ENCODE measurements at places on chromosomes 6 and 20. TPM values are rescaled to one million over a fixed set of nuclear protein-coding genes. Genes with fewer than 3 reads are reported as not detected.

Gene PARD6B
- 11.7 TPM for total RNA-seq

Gene CST5
- total RNA-seq = not detected

Gene MAK
- total RNA-seq = 0.05 TPM

Gene OR2B6
- not detected for total RNA-seq

Gene HLA-F
- 12.5 TPM for total RNA-seq

Gene NT5E
- total RNA-seq = 36.9 TPM

Gene NKX2-4
- not detected for total RNA-seq

Gene HEY2
- 5.6 TPM for total RNA-seq

Gene LGSN
- not detected for total RNA-seq

Gene ZBTB46
- 10.6 TPM for total RNA-seq

GRCh38 chr6:44377971-44378370 is 9.5 kb upstream of the CDC5L start:
- no peak for DNase-seq

- no peak for DNase-seq
These were observed 8.2 kb upstream of the NCR2 start for GRCh38 chr6:41327177-41327576.

DNA sequence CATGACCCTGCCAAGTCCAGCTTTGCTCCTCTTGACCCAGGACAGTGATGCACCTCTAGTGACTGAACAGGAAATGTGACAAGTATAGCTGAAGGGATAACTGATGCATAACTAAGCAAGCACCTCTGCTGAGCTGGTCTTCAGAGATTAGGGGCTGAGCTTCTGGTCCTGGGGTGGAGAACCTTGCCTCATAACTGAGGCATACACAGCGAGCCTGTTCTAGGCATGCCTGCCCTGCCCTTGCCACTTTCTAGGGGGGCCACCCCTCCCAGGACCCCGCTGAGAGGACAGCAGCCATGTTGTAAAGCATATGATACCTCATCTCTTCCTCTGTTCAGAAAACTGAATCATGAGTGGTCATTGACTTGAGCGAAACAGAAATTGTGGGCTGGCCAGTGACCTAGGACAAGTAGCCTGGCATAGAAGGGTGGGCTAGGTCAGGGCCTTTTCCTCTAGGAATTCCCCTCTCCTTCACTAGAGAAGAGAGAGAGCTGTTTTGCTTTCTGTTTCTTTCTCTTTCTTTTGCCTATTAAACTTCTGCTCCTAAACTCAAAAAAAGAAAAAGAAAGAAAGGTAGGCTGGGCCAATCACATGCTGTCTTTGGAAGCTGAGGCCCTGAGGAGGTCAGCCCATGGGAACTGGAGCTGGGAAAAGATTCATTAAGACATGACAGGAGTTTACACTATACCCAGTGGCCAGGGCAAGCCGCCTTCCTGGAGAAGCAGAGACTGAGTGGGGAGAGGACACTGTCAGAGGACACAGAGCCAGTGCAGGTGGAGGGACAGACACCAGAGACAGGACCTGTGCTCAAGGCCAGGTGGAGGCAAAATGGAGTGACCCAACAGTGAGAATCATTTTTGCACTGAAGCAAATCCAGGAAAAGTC is 23.1 kb downstream of the ALDH5A1 start:
- no peak for DNase-seq

DNA sequence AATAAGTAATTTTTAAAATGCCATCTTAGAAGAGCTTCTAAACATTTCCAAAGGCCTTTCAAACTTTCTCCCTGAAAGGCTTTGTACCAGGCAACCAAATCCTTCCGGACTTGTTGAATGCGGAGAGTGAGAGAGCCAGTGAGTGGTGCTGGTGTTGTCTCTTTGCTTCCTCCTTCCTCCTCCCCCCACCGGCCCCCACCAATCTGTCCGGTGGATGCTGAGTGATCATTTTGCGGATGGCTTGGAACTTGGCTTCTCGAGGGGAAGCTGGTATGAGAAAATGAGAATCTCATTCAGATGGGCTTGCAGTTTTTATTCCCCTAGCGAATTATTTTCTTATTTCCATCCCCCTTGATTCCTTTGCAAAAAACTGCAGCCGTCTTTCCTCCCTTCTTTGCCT is 97.3 kb downstream of the ANKRD60 start:
- no peak for DNase-seq

DNA sequence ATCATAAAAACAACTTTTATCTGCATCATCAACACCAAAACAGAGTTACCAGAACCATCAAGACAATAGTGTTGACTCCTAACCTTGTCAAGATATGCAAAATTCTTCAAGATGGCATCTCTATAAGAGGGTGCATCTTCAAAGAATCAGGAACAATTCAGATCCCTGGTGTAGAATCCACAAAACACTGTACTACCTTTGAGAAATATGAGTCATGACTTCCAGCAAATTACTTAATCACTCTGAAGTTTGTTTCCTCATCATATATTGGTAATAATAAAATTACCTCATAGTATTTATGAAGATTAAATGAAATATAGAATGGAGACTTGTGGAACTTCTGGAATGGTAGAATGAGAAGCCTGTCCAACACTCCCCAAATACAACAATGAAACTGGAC is 221.3 kb upstream of the SUPT3H start:
- no peak for DNase-seq

DNA sequence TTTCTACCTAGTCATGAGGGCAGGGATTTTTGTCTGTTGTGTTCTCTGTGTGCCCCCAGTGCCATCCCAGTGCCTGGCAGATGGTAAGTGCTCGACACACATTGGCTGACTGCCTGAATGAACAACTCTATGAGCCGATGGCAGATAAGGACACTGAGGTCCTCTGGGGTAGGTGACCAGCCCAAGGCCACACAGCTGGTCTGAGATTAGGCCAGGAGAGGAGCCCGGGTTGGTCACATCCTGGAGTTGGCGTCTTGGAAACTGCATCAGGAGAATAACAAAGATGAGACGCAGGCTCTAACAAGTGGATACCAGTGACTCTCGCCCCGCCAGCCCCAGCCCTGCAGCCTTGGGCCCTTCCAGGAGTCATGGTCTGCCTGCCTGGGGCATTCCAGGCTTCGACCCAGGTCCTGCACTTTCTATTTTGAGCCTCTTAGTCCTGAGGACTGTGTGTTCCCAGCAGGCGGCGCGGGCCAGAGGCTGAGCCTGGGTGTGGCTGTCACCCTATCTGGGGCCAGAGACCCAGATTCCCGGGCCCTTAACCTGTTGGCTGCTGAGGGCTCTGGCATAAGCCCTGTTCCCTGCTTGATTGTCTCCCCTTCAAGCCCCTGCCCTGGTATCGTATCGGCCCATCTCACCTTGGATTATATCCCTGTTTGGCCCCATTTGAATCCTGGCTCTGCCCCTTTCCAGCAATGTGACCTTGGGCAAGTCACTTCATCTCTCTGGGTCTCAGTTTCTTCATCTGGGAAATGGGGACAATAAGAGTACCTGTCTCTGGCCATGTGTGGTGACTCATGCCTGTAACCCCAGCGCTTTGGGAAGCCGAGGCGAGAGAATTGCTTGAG is 88.3 kb downstream of the CEBPB start:
- no peak for DNase-seq

GRCh38 chr6:27806981-27807440 is 105.2 kb downstream of the OR2B2 start:
- no peak for DNase-seq

DNA sequence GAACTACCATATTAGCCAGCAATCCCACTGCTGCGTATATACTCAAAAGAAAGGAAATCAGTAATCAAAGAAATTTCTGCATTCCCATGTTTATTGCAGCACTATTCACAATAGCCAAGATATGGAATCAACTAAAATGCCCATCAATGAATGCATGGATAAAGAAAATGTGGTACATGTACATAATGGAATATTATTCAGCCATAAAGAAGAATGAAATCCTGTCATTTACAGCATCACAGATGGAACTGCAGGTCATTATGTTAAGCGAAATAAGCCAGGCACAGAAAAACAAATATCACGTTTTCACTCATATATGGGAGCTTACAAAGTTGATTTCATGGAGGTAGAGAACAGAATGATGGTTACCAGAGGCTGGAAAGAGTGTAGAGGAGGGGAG is 65.1 kb downstream of the ALDH8A1 start:
- DNase-seq = no peak

GRCh38 chr20:16535277-16535676 is 38.0 kb downstream of the KIF16B start:
- DNase-seq = no peak

DNA sequence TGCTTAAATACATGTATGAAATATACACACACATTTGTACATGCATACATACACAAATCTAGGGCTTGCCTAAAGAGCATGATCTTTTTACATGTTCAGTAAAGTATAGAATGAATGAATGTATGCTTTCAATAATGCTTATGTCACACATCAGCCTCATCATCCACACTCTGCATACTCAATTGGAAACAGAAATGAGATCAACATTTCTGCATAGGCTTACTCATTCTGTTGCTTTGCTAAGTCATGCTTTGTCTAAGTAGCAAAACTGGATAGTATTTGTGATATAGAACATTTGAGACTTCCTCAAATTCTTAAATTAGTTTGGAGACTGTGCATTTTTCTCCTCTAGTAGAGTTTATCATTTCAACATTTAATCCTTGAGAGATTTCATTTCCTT is 343.3 kb downstream of the ADGRB3 start:
- no peak for DNase-seq

DNA sequence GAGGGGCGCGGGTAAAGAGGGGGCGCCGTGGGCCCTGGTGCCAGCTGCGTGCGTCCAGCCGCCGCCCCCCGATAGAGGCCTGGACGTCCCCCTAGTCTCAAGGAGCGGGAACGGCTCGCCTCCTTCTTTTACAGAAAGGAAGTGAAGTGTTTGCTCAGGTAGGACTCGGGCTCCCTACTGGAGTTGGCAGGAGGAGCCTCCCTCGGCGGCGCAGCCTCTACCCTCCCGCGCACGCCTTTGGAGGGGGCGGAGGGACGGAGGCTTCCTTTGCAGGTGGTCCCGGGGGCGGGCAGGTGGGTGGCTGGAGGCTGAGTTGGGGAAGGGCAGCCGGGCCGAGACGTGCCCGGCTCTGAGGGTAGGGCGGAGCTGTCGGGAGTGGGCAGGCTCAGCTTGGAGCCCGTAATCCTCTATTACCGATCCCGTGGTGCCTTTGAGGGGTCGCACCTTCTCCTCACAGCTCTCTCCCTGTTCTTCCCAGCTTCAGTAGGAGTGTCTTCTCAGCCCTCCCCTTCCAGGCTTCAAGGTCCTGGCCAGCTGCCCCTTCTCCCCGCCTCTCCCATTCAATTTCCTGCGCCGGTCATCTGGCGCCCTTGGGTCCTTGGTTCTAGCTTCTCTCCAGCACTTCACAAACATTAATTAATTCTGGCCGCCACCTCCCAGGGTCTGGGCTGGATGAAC is 728 bp downstream of the ITPR3 start:
- DNase-seq = no peak

- no peak for DNase-seq
These were observed 83.9 kb upstream of the GPR6 start for GRCh38 chr6:109894181-109894580.

DNA sequence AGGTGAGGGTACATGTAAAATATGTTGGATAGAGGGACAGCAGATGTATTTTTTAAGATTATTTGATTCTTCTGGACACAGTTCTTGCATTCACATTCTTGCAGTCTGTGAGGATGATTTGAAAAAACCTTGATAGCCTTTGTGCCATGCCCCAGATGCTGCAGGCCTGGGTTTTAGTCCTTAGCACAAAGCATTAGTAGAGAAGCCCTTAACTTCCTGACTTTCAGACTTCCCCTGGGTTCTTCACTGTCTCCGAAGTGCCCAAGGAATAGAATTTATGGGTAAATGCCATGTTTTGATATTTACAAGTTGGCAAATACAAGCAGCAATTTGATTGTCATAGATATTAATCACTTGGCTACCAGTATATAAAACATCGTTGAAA is 67.6 kb upstream of the SUPT3H start:
- no peak for DNase-seq

- DNase-seq = no peak
These were observed 634 bp downstream of the HSF2 start for GRCh38 chr6:122400121-122400450.

DNA sequence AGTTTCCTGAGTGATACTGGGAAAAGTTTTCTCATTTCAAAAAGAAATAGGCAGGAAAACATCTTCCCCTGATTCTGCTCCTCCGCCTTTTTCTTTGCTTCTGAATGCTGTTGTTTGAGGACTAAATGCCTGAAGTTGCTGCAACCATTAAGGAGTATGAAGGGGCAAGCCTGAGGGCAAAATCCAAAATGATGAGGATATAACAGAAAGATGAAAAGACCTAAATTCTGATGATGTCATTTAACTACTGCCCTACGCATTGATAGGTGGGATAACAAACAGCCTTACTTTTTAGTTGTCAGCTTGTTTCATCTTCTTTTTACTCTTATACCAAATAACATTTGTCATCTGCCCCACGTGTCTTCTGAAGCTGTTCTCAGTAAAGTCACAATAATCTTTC is 474.6 kb upstream of the MMS22L start:
- no peak for DNase-seq

DNA sequence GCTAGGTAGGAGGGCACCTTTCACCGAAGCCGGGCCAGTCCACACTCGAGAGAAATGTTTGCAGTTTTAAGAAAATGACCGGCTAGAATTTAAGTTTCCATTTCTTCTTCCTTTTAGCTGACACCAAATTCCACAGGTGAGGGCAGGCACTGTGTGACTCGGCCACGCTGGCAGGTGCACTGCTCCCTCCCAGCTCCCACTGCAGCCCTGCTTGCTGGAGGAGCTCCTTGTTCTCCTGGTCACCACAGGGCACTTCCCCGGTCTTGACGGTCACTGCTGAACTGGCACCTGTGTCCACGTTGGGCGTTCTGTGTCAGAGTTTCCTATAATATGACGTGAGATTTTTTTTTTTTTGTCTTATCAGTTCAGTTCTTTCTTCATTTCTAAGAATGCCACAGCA is 3.6 kb upstream of the KIF25 start:
- no peak for DNase-seq

GRCh38 chr6:24931718-24932691 is 3.8 kb downstream of the RIPOR2 start:
- no peak for DNase-seq

- peak; percentile 50 for DNase-seq
These were observed 634 bp upstream of the BTBD9 start for GRCh38 chr6:38640216-38640909.

GRCh38 chr20:2118783-2119182 is 17.2 kb downstream of the STK35 start:
- DNase-seq = no peak

- DNase-seq = no peak
These were observed 19.4 kb downstream of the SUN5 start for GRCh38 chr20:32984631-32985354.

Measured in urinary bladder (tissue), 4 donors.